Neural progenitor cell (in vitro differentiated cells): ENCODE measurements at places on chromosomes 6 and 20. TPM values are rescaled to one million over a fixed set of nuclear protein-coding genes. Genes with fewer than 3 reads are reported as not detected.

Gene DSE
- total RNA-seq: 30.0 and 43.7 TPM in 2 replicates

DNA sequence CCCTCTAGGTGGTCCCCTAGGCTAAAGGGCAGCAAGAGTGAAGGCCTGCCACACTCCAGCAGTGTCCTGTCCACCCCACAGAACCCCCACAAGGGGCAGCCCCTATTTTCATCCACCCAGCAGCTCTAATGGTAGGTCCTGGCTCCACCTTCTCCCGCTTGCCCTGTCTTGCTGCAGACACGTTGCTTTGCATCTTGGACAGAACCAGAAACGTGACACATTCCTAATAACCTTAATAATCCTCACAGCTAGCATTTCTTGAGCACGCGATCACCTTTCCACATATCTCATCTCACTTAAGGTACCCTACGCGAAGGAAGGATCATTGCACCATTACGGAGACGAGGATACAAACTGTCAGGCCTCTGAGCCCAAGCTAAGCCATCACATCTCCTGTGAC lies 11.7 kb upstream of the SLC22A23 start:
- no peak for DNase-seq

DNA sequence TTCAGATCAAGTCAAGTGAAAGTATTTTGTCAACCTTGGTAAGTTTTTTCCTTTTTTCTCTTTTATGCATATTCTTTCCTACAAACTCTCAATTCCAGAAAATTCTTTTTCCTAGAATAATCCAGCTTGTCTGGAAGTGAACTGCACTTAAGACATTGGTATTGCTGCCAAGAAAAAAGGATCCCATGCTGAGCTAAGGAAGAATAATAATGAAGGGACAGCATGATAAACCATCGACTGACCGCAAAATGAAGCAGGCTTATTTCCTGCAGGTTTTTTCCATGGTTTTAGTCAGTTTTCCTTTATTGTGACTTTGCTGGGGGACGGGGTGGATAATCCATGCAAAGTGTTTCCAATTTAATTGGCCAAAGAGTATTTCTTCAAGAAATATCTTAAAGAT lies 857.6 kb upstream of the SLC35B3 start:
- DNase-seq: no peak

- DNase-seq: no peak
These were observed 40.1 kb downstream of the FAM120B start for GRCh38 chr6:170346649-170347048.

DNA sequence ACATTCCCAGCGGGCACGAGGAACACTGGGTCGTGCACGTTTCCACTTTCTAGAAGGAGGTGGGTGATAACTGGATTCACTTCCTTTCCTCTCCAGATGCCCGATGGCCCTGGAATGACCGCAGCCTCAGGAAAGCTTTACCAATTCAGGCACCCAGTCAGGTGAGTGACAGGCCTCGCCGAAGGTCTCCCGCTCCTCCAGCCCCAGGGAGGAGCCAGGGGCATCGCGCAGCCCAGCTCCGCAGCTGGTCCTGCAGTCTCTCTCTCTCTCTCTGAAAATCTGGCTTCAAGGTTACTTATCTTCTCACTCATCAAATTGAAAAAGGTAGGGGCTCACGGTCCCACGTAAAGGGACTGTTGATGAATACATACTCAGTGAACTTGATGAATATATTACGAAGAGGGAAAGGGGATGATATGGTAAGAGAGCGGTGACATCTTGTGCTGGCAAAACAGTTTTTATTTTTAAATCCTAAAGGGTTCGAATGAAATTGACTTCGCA lies 891 bp downstream of the RIPPLY2 start:
- peak; percentile 52 for DNase-seq

DNA sequence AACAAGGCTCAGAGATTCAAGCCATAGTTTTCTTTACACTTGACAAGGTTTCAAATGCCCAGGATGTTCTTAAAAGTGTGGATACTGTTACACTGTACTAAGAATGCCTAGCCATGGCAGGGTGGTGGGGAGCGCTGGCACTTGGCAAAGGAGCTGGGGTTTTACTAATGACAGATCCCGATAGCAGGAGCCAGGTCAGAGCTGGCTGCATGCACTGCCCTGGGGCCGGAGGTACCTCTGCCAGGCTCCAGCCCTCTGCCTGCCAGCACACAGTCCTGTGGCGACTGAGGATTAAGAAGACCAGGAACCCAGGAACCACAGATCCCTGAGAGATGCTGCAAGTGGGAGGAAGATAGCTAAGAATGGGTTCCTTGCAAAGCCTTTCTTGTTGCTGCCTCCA lies 260.3 kb downstream of the ALDH8A1 start:
- DNase-seq: no peak

DNA sequence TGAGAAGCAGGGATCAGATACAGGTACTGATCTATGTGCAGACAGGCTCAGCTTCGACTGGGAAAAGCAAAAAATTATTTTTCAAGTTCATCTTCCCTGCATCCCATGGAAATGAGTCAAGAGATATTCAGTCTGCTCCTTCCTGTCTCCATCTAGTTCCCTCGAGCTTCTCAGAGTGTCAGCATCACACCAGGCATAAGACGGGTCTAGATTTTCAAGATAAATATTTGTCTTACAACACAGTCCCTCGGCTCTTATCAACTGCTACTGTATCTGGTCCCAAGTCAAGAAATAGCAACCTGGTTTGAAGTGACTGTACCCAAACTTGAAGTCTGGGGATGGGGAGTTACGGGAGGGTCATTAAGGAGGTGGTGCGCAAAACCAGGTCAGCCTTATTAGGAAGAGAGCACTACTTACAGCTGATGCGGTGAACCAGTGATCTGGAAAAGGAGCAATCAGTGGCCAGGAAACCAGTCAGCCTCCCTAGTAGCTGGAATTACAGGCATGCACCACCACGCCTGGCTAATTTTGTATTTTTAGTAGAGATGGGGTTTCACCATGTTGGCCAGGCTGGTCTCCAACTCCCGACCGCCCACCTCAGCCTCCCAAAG lies 29.7 kb downstream of the ZMYND8 start:
- DNase-seq: no peak

GRCh38 chr6:132954936-132955335 lies 140.6 kb downstream of the RPS12 start:
- no peak for DNase-seq
